ENCODE measurements at places on chromosomes 4 and X. TPM values are rescaled to one million over a fixed set of nuclear protein-coding genes. Genes with fewer than 3 reads are reported as not detected.

DNA sequence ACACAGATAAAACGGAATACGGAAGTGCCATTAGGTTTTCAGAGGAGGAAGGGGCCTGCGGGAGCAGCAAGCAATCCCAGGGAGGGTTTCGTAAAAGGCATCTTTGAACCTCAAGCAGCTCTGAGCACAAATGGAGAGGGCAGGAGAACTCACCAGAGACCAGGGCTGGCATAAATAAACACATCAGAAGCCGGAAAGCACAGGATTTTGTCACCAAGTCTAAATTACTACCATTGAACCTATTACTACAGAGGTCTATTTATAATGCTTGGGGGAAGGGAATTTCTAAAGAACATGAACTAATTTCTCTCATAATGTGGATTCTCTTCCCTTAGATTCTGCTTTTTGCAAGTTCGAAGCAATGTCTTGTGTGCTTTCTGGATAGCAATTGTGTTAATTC, 39.6 kb upstream of the MBTPS2 start:
- H3K4me1 ChIP-seq: no peaks in the 10 kb centered on the region
- H3K27me3 ChIP-seq: no peaks in the 10 kb centered on the region
- no peaks in the 10 kb centered on the region for H3K36me3 ChIP-seq
- no peak overlapping the region for H3K4me3 ChIP-seq
- H3K27ac ChIP-seq: no peak overlapping the region

The ARHGAP6 gene
- total RNA-seq: 20.5 TPM

DNA sequence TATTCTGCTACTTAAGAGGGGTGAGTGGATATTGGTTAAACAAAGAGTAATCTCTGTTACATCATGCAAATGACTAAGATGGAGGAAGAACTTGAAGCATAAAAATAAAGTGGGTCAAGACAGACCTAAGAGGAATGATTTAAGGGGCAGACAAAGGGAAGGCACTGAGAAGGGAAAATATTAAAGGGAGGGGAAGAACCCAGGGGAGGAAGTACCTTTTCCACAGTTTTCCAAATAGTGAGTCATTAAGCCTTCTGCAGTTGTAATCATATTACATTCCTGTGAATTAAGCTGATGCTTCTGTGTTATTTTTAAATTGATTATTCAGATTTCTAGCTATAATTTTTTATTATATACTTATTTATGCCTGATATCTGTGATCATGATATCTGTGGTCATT, 253.3 kb downstream of the CENPC start:
- no peak for DNase-seq
- H3K27me3 ChIP-seq: no peaks in the 10 kb centered on the region
- no peak overlapping the region for H3K4me3 ChIP-seq
- no peaks in the 10 kb centered on the region for H3K36me3 ChIP-seq
- no peaks in the 10 kb centered on the region for H3K4me1 ChIP-seq

DNA sequence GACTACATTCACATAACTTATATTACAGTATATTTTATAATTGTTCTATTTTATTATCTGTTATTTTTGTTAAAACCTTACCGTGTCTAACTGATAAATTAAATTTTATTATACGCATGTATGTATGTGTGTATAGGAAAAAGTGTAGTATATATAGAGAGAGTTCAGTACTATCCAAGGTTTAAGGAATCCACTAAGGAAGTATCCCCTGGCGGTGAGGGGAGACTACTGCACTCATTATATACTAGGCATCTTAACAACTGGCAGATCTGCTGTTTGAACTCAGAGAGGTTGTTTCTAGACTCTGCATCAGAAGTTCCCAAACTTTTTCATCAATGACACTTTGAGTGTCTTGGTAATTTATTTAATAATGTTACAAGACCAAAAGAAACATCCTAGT, 70.9 kb downstream of the NDST4 start:
- no peaks in the 10 kb centered on the region for H3K36me3 ChIP-seq
- no peaks in the 10 kb centered on the region for H3K27me3 ChIP-seq
- no peak overlapping the region for H3K4me3 ChIP-seq
- no peaks in the 10 kb centered on the region for H3K4me1 ChIP-seq
- no peak for DNase-seq
- no peak overlapping the region for H3K27ac ChIP-seq

DNA sequence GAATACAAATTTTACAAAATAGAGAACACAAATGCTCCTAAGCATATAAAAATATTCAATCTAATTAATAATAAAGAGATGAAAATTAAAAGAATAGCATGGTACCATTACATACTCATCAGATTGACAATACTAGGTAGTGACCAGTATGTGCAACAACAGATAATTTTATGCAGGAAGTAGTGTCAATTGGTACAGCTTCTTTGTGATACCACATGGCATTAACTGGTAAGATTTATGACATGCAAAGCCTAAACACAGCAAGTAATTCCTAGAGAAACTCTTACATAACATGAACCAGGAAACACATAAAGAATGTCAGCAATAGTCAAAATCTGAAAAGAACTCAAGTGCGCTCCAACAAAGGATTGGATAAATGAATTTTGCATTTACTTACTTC, 26.3 kb downstream of the CXCL2 start:
- H3K4me3 ChIP-seq: no peak overlapping the region
- no peak overlapping the region for H3K27ac ChIP-seq
- DNase-seq: no peak
- no peaks in the 10 kb centered on the region for H3K4me1 ChIP-seq
- H3K27me3 ChIP-seq: no peaks in the 10 kb centered on the region
- H3K36me3 ChIP-seq: no peaks in the 10 kb centered on the region

DNA sequence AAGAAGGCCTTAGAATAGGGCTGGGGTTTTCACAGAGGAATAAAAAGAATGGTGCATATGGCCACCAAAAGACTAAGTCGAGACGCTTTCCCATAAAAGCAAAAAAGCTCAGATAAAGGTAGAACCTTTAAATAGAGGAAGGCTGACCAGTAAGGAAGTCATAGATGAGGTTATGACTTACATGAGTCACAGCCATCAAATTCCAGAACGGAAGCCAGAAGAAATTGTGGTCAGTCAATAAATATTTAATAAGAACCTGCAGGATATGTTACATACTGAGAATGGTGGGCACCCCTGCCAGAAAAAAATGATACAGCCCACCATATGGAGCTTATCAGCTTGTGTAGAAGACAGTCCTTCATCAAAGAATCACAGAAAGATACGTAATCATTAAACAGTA, 120.1 kb downstream of the MANBA start:
- H3K27ac ChIP-seq: no peak overlapping the region
- H3K36me3 ChIP-seq: no peaks in the 10 kb centered on the region
- H3K27me3 ChIP-seq: no peaks in the 10 kb centered on the region
- no peaks in the 10 kb centered on the region for H3K4me1 ChIP-seq

- no peak overlapping the region for H3K27ac ChIP-seq
- no peak overlapping the region for H3K4me3 ChIP-seq
- no peak for DNase-seq
- H3K27me3 ChIP-seq: no peaks in the 10 kb centered on the region
Measured at GRCh38 chr4:161856711-161857326, 307.0 kb downstream of the FSTL5 start.

The NR3C2 gene
- total RNA-seq: 46.7 TPM

The NUP54 gene
- total RNA-seq: 31.2 TPM

DNA sequence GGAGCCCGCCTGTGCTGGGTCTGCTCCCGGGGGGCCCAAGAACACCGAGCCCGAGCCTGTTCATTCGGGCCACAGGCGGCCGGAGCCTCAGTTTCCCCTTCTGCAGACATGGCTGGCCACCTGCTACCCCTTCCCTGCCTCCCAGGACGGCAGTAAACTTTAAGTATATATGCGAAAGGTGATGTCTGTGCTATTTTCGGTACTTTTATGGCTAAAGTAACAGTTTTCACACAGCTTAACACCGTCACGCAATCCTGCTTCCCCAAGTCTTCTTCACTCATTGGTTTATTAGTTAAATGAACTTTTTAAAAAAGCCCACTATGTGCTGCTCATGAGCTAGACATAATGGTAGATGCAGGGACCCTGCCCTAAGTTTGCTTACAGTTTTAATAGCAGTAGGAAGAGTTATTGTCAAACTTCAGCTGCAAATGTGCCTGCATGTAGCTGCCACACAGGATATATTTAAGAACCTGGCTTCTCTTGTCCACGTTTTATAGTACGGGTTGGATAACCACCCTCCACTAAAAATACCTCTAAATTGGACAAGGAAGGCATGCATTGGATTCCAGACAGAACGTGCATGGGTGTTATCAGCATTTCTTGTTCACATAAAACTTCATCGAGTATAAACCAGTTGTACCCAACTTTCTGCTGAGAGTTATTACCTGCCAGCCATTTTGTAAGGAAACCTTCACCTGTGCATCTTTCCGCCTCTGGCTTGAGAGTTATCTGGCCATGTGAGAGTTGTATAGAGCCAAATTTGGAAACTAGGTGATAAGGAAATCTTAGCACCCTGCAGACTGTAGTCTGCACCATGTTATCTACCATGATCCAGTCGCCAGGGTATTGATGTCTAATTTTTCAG, 741 bp downstream of the ANAPC4 start:
- H3K27me3 ChIP-seq: no peaks in the 10 kb centered on the region
- H3K4me1 ChIP-seq: no peaks in the 10 kb centered on the region
- peak overlapping the region; percentile 86 for H3K27ac ChIP-seq
- peak overlapping the region; percentile 62 for H3K4me3 ChIP-seq
- no peaks in the 10 kb centered on the region for H3K36me3 ChIP-seq

GRCh38 chr4:85968945-85969819, 390.7 kb downstream of the MAPK10 start:
- no peaks in the 10 kb centered on the region for H3K4me1 ChIP-seq
- H3K27ac ChIP-seq: no peak overlapping the region
- DNase-seq: no peak
- no peaks in the 10 kb centered on the region for H3K36me3 ChIP-seq
- H3K27me3 ChIP-seq: no peaks in the 10 kb centered on the region

The PWWP3B gene
- 28.2 TPM for total RNA-seq

The TRIM75 gene
- total RNA-seq: not detected

- DNase-seq: no peak
- no peaks in the 10 kb centered on the region for H3K27me3 ChIP-seq
- no peaks in the 10 kb centered on the region for H3K4me1 ChIP-seq
- H3K36me3 ChIP-seq: no peaks in the 10 kb centered on the region
- no peak overlapping the region for H3K4me3 ChIP-seq
Measured at GRCh38 chr4:188892837-188893236, 753.6 kb downstream of the TRIML1 start.

GRCh38 chr4:79847411-79847810, 225.6 kb downstream of the ANTXR2 start:
- H3K4me3 ChIP-seq: no peak overlapping the region
- no peak overlapping the region for H3K27ac ChIP-seq
- DNase-seq: no peak
- no peaks in the 10 kb centered on the region for H3K4me1 ChIP-seq
- no peaks in the 10 kb centered on the region for H3K36me3 ChIP-seq
- no peaks in the 10 kb centered on the region for H3K27me3 ChIP-seq

The KLHL4 gene
- 6.1 TPM for total RNA-seq

DNA sequence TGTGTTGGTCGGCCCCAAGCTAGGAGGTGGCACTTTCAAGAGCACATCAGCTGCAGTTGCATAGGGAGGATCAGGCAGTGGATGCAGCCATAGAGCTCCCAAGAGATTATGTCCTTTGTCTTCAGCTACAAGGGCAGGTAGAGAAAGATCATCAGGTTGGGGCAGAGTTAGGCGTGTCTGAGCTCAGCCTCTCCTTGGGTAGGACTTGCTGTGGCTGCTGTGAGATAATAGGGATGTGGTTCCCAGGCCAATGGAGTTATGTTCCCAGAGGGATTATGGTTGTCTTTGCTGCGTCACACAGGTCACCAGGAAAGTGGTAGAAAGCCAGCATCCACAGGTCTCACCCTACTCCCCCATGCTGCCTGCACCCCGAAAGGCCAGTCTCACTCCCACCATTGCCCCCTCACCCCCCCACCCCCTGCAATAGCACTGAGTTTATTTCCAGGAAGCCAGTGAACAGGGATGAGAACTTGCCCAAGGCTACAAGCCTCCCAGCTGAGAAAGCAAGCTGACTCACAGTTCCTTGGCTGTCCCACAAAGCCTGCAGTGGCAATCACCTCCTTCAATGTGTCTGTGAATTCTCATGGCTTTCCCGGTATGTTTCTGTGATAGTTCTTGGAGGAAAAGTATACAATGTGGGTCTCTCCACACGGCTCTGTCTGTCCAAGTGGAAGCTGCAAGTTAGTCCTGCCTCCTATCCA, 148.4 kb downstream of the STPG2 start:
- no peak for DNase-seq
- H3K27ac ChIP-seq: no peak overlapping the region
- H3K36me3 ChIP-seq: no peaks in the 10 kb centered on the region
- no peaks in the 10 kb centered on the region for H3K4me1 ChIP-seq
- H3K4me3 ChIP-seq: no peak overlapping the region

DNA sequence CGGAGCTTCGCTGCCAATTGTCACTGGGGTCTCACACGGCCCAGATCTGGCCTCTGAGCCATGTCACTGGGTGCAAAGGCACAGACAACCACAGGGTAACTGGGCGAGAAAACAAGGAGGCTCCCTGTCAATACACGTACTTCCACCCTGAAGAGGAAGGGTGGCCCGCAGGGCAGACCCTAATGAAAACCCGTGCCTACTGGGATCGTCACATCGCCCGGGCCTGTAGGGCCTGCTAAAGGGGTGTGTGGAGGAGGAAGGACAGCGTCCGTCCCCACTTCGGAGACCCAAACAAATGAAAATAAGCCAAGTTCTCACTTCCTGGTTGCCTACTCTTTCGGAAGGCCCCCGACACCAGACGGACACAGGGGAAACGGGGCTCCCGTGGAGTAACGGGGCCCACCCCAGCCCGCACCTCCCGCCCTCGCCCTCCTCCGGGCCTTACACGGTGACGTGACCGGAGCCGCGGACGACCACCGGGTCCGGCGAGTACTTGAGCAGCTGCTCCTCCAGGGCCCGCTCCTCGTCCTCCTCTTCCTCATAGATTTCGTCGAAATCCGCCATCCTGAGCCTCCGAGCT, 578 bp downstream of the CHIC2 start:
- peak overlapping the region; percentile 95 for H3K27ac ChIP-seq
- H3K4me3 ChIP-seq: peak overlapping the region; percentile 100
- no peaks in the 10 kb centered on the region for H3K36me3 ChIP-seq
- DNase-seq: peak; percentile 29
- no peaks in the 10 kb centered on the region for H3K27me3 ChIP-seq
- no peaks in the 10 kb centered on the region for H3K4me1 ChIP-seq

DNA sequence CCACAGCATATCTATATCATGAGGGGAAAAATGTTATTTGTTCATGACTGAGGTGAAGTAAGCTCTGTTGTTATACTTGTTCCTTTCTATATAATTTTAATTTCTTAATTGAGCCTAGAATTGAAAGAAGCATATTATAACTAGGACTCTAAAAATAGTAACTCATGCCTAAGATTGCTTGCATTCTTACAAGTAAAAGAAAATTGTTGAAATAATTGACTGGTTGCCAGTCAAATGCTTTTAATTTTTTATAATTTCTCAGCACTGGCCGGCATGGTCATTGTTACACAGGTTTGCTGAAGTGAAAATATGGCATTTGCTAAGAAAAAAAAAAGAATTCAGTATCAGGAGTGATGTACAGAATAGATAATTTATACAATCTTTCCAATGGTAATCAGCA, 104.8 kb downstream of the GASK1B start:
- no peak for DNase-seq
- no peak overlapping the region for H3K27ac ChIP-seq
- H3K4me1 ChIP-seq: no peaks in the 10 kb centered on the region
- H3K4me3 ChIP-seq: no peak overlapping the region
- no peaks in the 10 kb centered on the region for H3K27me3 ChIP-seq
- no peaks in the 10 kb centered on the region for H3K36me3 ChIP-seq

GRCh38 chr4:18291256-18291655, 269.7 kb upstream of the LCORL start:
- H3K27ac ChIP-seq: no peak overlapping the region
- no peaks in the 10 kb centered on the region for H3K27me3 ChIP-seq
- no peak for DNase-seq
- H3K4me1 ChIP-seq: no peaks in the 10 kb centered on the region
- no peak overlapping the region for H3K4me3 ChIP-seq

Data from uterus (tissue), 4 donors.